ENCODE measurements at places on chromosomes 4 and X.

DNA sequence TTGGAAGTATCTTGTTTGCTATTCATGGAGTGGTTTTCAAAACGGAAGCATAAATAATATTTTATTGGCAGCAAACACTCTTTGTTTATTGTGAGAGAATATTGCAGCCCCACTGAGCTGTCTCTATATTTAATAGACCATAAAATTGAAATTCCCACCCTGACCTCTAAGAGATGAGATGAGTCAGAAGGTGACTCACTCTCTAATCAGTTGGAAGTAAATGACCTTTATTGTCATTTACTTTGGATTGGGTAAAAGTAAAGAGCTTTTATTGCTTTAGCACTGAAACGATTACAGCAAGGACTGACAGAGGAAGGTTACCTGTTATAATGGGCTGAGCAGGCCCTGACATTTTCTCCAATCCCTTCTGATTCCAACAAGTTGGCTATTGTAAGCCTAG is 55.0 kb downstream of the SYTL5 start:
- DNase-seq = no peak

- DNase-seq = no peak
Measured at GRCh38 chr4:129490516-129490915, 394.6 kb downstream of the C4orf33 start.

DNA sequence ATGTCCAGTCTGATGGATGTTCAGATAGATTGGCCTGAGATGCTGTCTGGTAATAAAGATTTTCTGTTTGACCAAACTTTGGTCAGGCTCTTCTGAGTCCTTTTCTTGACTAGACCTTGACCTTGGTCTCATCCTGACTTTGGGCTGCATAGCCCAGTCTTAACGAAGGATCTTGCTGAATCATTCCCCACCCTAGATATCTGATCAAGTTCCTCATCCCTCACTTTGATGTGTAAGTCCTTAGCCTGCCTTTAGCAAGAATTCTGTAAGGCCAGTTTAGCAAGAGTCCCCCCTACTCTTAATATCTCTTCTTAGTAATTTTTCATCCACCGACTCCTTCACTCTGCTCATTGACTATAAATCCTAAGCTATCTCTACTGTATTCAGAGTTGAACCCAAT is 244.4 kb upstream of the JADE1 start:
- DNase-seq = no peak

GRCh38 chr4:150720973-150721518 is 139.1 kb downstream of the MAB21L2 start:
- DNase-seq = no peak
